ENCODE measurements at places on chromosomes 3 and 15.

GRCh38 chr3:13325892-13326443 lies 94.2 kb downstream of the NUP210 start:
- peaks cover 99% of the 10 kb centered on the region for H3K36me3 ChIP-seq
- DNase-seq = no peak
- no peaks in the 10 kb centered on the region for H3K4me1 ChIP-seq
- no peaks in the 10 kb centered on the region for H3K27me3 ChIP-seq
- H3K4me3 ChIP-seq = no peak overlapping the region
- H3K27ac ChIP-seq = no peak overlapping the region

DNA sequence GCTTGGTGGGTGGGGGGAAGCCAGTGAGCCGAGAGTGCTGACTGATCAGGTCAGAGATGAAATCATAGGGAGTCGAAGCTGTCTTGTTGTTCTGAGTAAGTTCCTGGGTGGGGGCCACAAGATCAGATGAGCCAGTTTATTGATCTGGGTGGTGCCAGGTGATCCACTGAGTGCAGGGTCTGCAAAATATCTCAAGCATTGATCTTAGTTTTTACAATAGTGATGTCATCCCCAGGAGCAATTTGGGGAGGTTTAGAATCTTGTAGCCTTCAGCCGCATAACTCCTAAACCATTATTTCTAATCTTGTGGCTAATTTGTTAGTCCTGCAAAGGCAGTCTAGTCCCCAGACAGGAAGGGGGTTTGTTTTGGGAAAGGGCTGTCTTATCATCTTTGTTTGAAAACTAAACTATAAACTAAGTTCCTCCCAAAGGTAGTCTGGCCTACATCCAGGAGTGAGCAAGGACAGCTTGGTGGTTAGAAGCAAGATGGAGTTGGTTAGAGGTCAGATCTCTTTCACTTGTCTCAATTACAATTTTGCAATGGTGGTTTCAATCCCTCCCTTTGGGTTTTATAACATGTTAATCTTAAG lies 18.7 kb upstream of the MTMR14 start:
- H3K4me1 ChIP-seq = no peaks in the 10 kb centered on the region
- H3K27me3 ChIP-seq = no peaks in the 10 kb centered on the region
- no peak for DNase-seq
- H3K27ac ChIP-seq = no peak overlapping the region
- no peaks in the 10 kb centered on the region for H3K36me3 ChIP-seq

DNA sequence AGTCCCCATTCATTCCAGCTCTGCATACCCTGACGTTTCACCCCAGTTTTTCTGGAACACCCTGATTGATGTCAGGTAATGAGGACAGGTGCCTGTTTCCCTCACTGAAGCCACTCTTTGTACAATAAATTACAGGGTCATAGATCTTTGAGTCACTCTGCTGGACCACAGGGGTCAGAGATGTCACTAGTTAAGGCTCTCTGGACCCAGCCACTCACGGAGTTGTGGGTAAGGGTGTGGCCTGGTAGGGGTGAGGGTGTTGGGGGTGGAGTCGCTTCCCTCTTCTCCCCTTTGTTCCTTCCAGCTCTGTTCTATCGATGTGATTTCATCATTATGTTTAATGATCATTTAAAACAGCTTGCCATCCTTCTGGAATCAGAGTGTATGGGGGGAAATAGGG lies 512 bp downstream of the IQCF5 start:
- H3K36me3 ChIP-seq = no peaks in the 10 kb centered on the region
- H3K27ac ChIP-seq = no peak overlapping the region
- H3K4me1 ChIP-seq = no peaks in the 10 kb centered on the region
- DNase-seq = no peak
- no peak overlapping the region for H3K4me3 ChIP-seq

GRCh38 chr15:92733934-92734521 lies 78.5 kb upstream of the FAM174B start:
- H3K4me1 ChIP-seq = no peaks in the 10 kb centered on the region
- no peak for DNase-seq
- no peak overlapping the region for H3K4me3 ChIP-seq
- H3K27ac ChIP-seq = no peak overlapping the region
- no peaks in the 10 kb centered on the region for H3K36me3 ChIP-seq
- H3K27me3 ChIP-seq = no peaks in the 10 kb centered on the region

DNA sequence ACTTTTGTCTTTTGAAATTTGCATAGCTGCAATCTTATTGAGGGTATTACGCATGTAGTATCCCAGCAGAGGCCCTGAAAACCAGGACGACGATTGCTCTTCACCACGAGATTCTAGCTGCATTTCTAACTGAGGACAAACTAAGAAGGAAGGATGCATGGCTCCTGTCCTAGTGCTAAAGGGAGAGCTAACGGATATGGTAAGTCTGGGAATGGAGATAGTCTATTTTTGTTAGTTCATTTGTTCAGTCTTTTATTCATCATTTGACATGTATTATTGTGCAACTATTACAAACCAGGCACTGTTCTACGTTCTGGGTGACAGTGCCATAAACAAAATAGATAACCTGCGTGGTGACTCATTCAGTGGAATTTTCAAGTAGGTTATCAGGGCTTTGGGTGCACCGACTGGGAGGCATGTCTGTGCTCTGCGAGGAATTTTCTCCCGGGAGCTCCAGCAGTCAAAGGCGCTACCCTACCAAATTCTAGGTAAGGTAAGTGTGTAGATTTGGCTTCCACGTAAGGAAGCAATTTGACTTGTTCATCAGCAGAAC lies 51.9 kb upstream of the ETV5 start:
- no peaks in the 10 kb centered on the region for H3K36me3 ChIP-seq
- DNase-seq = no peak
- H3K4me1 ChIP-seq = no peaks in the 10 kb centered on the region
- no peak overlapping the region for H3K27ac ChIP-seq
- no peak overlapping the region for H3K4me3 ChIP-seq
